ENCODE measurements at places on chromosomes 5 and 9. TPM values are rescaled to one million over a fixed set of nuclear protein-coding genes. Genes with fewer than 3 reads are reported as not detected.

DNA sequence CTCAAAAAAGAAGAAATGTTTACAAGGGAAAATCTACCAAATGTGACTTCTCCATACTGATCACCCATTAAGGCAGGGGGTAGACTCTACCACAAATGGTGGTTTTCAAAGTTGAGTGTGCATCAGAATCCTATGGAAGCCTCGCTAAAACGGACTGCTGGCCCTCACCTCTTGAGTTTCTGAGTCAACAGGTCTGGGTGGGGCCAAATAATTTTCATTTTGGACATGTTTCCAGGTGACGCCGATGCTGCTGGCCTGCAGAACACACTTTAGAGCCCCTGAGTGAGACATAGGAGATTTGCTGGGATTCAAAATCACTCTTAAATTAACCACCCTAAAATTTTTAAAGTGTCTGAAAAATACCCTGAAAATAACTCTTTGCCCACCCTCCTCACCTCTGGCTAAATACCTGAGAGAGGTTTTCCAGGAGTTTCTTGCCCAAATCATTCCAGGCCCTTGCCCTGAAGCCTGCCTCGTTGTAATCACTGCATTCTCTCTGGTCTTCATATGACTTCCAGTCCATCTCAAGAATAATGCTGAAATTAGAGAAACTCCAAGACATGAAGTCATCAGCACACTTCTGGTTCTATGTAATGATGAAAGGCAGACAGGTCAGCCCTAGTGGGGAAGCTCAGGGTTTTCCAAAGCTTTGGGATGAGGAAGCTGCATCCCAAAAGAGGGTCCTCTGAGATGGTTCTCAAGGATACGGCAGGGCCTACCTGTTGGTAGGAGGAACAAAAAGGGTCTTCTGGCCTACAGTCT lies 18.2 kb downstream of the C9orf152 start:
- DNase-seq = no peak

DNA sequence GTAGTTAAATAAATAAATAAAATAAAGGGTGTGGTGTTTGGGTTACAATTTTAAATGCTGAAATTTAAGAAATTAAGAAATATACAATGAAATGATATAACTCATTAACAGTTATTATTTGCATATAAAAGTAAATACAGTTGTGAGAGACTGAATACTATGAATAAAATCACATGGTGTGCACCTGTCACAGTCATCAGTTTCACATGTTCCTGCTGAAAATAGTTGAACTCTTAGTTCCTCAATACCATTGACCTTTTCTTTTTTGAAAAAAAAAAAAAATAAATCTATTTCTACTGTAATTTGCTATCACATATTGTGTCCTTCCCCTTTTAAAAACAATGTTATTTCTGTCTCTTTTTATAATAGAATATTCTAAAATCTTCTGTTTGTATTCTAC lies 130.9 kb upstream of the CHD1 start:
- no peak for DNase-seq

KCNIP1 gene
- total RNA-seq = 0.96 TPM

GRCh38 chr9:87237336-87237735 lies 260.3 kb upstream of the DAPK1 start:
- DNase-seq = no peak

DNA sequence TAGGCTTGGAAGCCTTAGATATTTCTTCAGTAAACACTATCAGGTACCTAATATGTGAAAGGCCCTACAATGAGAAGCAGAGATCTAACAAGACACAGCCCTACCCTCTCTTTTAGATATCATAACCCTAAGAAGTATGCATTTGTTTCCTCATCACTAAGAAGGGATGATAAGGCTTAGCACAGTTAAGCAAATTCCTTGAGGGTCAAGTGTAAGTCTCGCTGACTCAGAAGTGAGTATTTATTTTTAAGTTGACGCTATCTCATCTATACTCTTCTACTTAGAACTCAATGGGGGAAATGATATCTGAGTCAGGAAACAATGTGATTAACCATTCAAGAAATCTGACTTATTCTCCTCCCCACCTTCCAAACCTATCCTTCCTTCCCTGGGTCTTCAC lies 149.7 kb downstream of the ESM1 start:
- DNase-seq = no peak

DNA sequence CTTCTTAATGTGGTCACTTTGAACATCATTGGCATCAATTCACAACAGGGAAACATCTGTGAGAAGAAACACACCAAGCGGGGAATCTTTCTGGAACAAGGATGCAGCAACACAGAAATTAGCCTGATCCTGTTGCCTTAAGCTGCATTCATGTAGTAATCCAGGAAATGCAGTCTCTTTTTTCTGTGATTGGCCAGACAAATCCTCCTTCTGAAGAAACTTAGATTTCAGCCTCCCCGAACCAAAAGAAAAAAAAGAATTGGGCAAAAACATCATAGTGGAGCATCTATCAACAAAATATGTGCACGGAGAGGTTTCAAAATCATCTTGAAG lies 7.2 kb upstream of the XPA start:
- no peak for DNase-seq

DNA sequence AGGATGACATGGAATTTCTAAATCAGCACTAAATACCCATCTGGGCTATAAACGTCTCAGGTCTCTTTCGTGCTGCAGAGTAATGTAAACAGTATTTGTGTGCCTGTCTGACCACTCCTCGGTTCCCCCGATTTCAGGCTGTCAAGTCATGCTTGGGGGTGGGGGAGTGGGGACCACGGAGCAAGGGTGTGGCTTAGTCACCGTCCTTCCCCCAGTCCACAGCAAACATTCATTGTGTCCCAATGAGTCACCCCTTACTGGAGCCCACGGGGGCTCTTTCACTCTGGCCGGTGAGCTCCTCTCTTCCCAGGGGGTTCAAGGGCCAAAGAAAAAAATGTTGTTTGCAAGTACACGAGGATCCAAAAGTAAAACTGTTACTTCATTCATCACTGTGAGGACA lies 72.4 kb upstream of the ICE1 start:
- DNase-seq = no peak

FBXL7 gene
- total RNA-seq = 20.8 TPM

DNA sequence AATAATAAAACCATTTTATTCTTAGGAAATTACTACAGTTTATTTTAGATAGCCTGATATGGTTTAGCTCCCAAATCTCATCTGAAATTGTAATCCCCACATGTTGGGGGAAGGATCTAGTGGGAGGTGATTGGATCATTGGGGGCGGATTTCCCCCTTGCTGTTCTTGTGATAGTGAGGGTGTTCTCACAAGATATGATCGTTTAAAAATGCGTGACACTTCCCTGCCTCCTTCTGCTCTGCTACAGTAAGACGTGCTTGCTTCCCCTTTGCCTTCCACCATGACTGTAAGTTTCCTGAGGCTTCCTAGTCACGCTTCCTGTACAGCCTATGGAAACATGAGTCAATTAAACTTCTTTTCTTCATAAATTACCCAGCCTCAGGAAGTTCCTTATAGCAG lies 122.4 kb upstream of the FGF10 start:
- no peak for DNase-seq

PIGO gene
- total RNA-seq = 28.3 TPM

ASTN2 gene
- 5.9 TPM for total RNA-seq

DNA sequence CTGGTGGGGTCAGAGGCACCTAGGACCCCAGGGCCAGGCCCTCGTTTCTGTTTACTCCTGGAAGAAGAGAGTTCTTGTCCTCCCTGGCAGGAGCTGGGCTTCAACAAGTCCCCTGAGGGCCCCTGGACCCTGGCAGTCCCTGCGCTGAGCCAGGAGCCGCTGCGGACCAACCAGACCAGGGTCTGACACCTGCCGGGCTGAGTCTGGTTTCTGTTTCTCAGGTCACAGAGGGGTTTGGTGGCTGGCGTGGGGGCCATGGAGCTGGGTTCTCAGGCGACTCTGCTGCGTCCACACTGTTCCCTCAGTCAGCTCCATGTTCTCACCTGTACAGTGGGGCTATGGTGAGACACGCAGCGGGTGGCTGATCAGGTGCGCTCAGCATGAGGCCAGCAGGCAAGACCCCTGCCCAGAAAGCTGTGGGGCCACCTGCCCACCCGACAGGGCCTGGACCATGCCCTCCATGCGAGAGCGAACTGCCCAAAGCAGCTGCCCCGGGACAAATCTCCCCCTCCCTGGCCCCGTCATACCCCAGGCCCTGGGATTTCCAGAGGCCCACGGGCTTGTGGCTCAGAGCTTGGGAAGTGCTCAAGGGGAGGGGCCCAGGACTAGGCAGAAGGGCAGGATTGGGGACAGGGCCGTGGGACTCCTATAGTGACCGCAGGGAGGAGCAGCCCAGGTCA lies 17.9 kb upstream of the NOTCH1 start:
- DNase-seq = no peak

TMEM252 gene
- not detected for total RNA-seq

GRCh38 chr5:66246608-66247007 lies 102.5 kb downstream of the SREK1 start:
- DNase-seq = no peak

DNA sequence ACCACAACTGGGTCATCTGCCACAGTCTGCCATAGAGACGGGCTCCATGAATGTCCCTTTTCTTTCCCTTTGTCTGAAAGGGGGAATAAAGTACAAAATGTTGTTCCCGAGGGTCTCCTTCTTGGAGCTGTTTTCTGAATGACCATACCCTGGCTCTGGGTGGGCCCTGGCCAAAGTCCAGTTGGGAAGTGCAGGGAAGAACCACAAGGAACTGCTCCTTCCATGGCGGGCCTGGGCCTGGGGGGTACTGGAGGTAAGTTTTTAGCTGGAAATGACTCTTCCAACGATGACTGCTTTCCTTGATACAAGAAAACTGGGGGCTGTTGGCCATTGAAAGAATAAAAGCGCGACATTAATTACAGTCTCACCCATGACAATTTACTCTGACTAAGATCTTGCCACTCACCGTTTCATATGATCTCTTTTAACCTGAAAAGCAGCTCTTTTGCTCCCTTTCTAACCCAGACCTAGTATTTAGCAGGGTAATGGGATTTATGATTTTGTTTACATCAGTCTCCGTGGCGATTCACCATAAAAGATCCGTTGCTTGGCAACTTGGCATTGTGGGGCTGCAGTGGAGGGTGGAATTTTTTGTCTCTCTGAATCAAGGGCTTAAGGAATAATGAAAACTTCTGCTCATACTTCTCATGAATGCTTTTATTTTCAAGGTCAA lies 89.2 kb upstream of the PTCH1 start:
- DNase-seq = no peak

DNA sequence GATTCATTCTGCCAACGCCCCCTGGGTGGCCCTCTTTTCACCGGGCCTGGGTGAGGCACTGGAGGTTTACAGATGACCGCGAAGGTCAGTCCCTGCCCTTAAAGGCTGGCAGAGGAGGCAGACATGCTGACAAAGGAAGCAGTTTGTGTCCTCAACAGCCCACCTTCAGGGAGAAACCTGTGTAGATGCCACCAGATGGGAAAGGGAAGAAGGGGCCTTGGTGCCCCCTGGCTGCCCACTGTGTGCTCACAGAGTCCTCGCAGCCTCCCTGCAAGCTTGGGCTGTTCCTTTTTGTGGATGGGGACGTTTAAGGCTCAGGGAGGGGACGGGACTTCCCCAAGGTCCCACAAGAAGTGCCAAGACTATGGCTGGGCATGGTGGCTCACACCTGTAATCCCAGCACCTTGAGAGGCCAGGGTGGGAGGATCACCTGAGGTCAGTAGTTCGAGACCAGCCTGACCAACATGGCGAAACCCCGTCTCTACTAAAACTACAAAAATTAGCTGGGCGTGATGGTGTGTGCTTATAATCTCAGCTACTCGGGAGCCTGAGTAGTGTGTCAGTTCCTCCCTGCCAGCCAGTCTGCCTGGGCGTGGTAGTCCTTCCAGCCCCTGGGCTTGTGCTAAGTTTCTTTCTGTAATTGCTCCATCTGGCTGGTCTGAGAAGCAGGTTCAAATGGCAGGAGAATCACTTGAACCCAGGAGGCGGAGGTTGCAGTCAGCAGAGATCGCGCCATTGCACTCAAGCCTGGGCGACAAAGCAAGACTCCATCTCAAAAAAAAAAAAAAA lies 36.2 kb downstream of the NEK6 start:
- DNase-seq = no peak

SLC23A1 gene
- total RNA-seq = not detected

DNA sequence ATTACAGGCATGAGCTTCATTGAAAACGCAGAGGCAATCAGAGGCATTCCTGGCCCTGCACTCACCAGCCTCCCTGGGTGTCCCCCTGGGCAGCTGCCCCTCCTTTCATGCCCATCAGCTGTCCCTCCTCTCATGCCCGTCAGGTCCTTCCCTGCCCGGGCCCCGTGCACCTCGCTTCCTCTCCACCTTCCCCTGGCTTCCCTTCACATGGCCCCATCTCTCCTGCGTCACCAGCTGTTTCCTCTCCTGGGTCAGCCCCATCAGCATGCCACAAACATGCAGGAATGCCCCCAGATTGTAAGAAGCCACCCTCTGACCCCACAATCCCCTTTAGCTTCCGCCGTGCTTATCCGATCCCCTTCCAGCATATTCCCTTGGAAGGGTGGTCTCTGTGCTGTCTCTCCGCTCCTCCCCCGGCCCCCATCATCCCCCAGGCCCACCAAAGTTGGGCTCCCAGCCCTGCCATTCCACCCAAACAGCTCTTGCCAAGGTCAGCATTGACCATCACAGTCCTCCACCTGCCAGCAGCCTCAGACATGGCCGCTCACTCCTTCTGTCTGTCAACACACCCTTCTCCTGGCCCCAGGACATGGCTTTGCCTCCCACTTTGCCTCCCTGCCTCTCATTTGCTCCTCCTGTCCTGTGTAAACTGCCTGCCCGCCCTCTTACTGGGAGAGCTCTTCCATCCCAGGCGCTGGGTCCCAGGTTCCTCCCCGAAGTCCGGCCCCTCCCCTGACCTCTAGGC lies 98.6 kb upstream of the IER5L start:
- DNase-seq = no peak

- DNase-seq = no peak
Observed at GRCh38 chr5:159449925-159450324, 119.6 kb upstream of the IL12B start.

- DNase-seq = no peak
Observed at GRCh38 chr5:17000291-17000939, 64.3 kb upstream of the MYO10 start.

GRCh38 chr5:27906931-27907601 lies 868.7 kb upstream of the CDH9 start:
- DNase-seq = no peak

- DNase-seq = no peak
Observed at GRCh38 chr5:117463881-117464570, 889.4 kb upstream of the SEMA6A start.

ARSI gene
- total RNA-seq = 0.51 TPM

SARDH gene
- 4.5 TPM for total RNA-seq

- DNase-seq = peak; percentile 3
Observed at GRCh38 chr5:73120222-73121118, at the start of gene TMEM171. TMEM171 (plus strand) TSS chr5:73120575; CDS start chr5:73123374, 2,799 bp downstream.

DNA sequence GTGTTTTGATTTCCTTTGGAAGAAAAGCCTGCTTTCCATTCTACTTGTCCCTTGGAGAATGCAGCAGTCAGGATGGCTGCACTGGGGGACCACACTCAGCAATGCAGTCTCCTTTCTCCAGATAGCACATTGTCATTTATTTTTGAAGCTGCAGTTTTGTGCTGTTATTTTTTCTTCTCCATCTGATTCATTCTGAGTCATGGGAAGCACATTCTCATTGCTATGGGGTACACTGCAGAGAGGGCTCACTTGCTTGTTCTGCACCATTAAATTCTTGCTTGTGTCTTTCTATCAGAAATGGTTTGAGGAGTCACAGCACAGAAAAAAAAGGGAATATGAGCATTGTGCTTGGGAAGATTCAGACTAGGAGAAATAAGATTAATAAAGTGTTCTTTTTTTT lies 39.7 kb upstream of the POC5 start:
- no peak for DNase-seq

- DNase-seq = no peak
Observed at GRCh38 chr5:41508186-41508585, 2.2 kb downstream of the PLCXD3 start.

C1QTNF2 gene
- 0.42 TPM for total RNA-seq

GRCh38 chr5:158514319-158514985 lies 585.3 kb downstream of the EBF1 start:
- no peak for DNase-seq

GRCh38 chr5:170508660-170509347 lies 5.0 kb downstream of the KCNIP1 start:
- DNase-seq = no peak

Data from neural crest cell (in vitro differentiated cells).